ENCODE measurements at places on chromosomes 12 and 14. TPM values are rescaled to one million over a fixed set of nuclear protein-coding genes. Genes with fewer than 3 reads are reported as not detected.

GRCh38 chr12:47941871-47942613 is 21.4 kb upstream of the TMEM106C start:
- peak; percentile 27 for DNase-seq
- no peaks in the 10 kb centered on the region for H3K4me1 ChIP-seq
- no peaks in the 10 kb centered on the region for H3K36me3 ChIP-seq
- H3K27ac ChIP-seq: no peak overlapping the region

GRCh38 chr14:31717294-31718085 is 156.3 kb downstream of the NUBPL start:
- H3K27me3 ChIP-seq: no peaks in the 10 kb centered on the region
- no peak overlapping the region for H3K27ac ChIP-seq
- DNase-seq: no peak

- no peak overlapping the region for H3K27ac ChIP-seq
- H3K36me3 ChIP-seq: no peaks in the 10 kb centered on the region
- peaks cover 10% of the 10 kb centered on the region for H3K4me1 ChIP-seq
- peak overlapping the region; percentile 55 for H3K4me3 ChIP-seq
- no peaks in the 10 kb centered on the region for H3K27me3 ChIP-seq
These were observed 24.5 kb upstream of the SPTLC2 start for GRCh38 chr14:77640756-77641533.

GRCh38 chr12:1929241-1929984 is 11.0 kb upstream of the CACNA2D4 start:
- no peaks in the 10 kb centered on the region for H3K4me1 ChIP-seq
- no peak overlapping the region for H3K27ac ChIP-seq
- DNase-seq: no peak
- H3K36me3 ChIP-seq: no peaks in the 10 kb centered on the region

DNA sequence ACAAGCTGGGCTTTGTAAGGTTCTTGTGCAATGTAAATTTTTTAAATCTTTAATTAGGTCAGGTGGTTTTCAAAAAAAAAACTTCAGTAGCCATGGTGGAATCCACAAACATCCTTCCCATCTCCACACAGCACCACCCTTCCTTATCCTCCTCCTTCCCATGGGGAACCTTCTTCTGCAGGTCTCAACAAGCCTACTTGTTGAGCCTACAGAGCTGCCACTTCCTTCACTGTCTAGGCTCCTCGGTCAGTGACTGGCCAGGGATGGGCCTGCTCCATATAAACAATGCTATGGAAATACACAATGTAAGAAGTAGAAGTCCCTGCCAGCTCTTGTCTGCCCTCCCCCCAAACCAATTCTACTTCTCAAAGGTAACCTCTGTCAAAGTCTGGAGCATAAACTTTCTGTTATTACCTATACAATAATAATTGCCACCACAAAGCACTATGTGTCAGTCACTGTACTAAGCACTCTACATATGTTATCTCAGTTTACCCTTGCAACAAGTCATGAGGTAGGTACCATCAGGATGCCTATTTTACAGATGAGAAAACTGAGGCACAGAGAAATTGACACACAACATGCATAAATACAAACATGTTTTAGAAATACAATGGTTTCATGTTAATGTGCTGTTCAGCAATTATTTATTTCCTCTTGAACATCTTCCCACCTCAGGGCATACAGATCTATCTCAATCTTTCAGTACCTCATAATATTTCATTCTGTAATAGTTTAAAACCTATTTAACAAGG is 17.4 kb downstream of the LIMA1 start:
- no peaks in the 10 kb centered on the region for H3K36me3 ChIP-seq
- H3K4me1 ChIP-seq: no peaks in the 10 kb centered on the region
- no peaks in the 10 kb centered on the region for H3K27me3 ChIP-seq
- no peak overlapping the region for H3K4me3 ChIP-seq

- no peak for DNase-seq
- H3K4me3 ChIP-seq: no peak overlapping the region
- H3K4me1 ChIP-seq: no peaks in the 10 kb centered on the region
- H3K36me3 ChIP-seq: no peaks in the 10 kb centered on the region
- H3K27ac ChIP-seq: no peak overlapping the region
These were observed 127.9 kb downstream of the GRIN2B start for GRCh38 chr12:13853471-13853870.

DNA sequence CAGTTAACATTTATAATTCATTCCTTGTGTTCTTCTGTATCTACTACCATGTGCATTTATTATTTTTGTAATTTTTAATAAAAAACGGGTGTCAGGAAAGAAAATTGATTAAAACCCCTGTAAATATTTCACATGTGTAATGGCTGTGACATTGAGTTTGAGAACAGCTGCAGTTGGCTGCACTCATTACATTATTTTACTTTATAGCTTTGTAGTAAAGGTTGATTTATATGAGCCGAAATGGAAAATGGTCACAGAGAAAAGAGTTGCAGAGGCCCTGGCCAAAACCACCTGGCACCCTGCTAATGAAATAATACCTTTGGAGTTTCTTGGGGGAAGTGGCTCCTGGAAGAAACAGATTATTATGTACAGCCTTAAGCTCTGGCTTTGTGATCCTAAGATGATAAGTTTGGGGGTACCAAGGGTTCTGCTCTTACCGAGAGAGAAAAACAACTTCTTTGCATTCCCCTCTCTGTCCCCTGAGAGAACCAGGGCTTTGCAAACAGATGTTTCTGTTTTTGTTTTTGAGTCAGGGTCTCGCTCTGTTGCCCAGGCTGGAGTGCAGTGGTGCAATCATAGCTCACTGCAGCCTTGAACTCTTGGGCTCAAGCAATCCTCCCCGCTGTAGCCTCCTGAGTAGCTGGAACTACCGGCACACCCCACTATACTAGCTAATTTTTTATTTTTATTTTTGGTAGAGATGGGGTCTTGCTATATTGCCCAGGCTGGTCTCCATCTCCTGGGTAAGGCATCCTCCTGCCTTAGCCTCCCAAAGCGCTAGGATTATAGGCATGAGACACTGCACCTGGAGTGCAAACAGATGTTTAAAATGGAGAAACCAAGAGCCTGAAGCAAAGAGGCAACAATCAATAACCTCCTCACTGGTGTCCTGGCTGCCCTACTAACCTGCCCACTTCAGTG is 9.7 kb upstream of the DYNLL1 start:
- peaks cover 8% of the 10 kb centered on the region for H3K4me1 ChIP-seq
- no peaks in the 10 kb centered on the region for H3K36me3 ChIP-seq

GRCh38 chr12:111756681-111757080 is 10.1 kb upstream of the ALDH2 start:
- H3K27me3 ChIP-seq: no peaks in the 10 kb centered on the region
- H3K27ac ChIP-seq: no peak overlapping the region
- no peak overlapping the region for H3K4me3 ChIP-seq
- H3K36me3 ChIP-seq: no peaks in the 10 kb centered on the region
- DNase-seq: no peak

GRCh38 chr12:1047898-1048660 is 57.1 kb downstream of the ERC1 start:
- no peak overlapping the region for H3K4me3 ChIP-seq
- H3K27me3 ChIP-seq: no peaks in the 10 kb centered on the region
- no peaks in the 10 kb centered on the region for H3K36me3 ChIP-seq

DNA sequence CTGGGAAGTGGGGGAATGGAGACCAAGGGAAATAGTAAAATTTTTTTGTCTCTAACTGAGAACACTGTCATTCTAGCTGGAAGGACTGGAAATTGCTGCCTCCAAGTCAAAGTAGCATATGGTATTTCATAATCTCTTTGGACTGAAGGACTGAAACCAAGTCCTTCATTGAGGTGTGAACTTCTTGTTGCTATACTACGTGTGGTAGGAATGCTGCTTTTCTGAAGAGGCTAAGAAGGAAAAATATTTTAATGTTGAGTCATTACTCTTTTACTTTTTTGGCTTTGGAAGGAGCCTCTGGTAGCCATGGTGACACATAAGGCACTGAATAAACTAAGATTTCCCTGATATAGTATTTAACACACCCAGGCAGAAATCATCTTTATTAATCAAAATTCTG is 465.4 kb downstream of the NPAS3 start:
- no peak for DNase-seq
- H3K27me3 ChIP-seq: no peaks in the 10 kb centered on the region
- H3K4me3 ChIP-seq: no peak overlapping the region
- H3K36me3 ChIP-seq: no peaks in the 10 kb centered on the region

DNA sequence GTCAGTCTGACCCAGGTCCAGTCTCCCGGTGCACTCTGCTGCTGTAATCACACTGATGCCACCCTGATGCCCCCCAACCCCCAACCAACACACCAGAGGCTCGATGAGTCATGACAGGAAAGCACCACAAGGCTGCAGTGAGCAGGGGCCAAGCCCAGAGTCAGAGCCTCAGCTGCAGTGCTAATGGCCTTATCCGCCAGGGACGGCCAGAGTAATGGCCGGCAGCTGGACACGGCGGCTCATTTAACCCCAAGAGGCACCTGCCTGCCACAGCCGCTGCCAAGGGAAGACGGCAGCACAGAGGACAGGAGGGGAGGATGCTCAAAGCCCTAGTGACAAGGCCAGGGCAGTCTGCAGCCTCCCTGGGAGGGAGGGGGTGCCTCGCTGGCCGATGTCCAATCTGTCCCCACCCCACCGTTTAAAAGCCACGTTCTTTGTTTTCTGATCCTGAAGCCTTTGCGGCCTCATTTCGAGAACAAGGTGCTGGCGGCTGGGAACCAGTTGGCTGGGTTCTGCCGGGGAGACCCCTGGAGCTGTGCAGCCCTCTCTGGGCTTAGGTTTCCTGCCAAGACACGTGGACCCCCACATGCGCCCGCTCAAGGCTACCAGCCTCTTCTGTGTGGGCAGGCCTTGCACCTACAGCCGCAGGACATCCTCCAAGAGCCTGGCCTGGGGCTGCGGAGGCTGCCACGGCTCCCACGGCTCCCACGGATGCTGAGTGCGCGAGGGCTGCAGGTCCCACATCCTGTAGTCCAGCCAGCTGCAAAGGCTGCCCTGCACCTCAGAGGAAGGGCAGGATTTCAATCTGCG is 13.1 kb downstream of the CCDC85C start:
- peaks cover 14% of the 10 kb centered on the region for H3K4me1 ChIP-seq
- no peaks in the 10 kb centered on the region for H3K36me3 ChIP-seq
- H3K27me3 ChIP-seq: no peaks in the 10 kb centered on the region
- DNase-seq: no peak
- H3K4me3 ChIP-seq: no peak overlapping the region

GRCh38 chr14:28999656-29000055 is 233.1 kb downstream of the FOXG1 start:
- H3K4me1 ChIP-seq: no peaks in the 10 kb centered on the region
- no peaks in the 10 kb centered on the region for H3K27me3 ChIP-seq
- H3K4me3 ChIP-seq: no peak overlapping the region

DNA sequence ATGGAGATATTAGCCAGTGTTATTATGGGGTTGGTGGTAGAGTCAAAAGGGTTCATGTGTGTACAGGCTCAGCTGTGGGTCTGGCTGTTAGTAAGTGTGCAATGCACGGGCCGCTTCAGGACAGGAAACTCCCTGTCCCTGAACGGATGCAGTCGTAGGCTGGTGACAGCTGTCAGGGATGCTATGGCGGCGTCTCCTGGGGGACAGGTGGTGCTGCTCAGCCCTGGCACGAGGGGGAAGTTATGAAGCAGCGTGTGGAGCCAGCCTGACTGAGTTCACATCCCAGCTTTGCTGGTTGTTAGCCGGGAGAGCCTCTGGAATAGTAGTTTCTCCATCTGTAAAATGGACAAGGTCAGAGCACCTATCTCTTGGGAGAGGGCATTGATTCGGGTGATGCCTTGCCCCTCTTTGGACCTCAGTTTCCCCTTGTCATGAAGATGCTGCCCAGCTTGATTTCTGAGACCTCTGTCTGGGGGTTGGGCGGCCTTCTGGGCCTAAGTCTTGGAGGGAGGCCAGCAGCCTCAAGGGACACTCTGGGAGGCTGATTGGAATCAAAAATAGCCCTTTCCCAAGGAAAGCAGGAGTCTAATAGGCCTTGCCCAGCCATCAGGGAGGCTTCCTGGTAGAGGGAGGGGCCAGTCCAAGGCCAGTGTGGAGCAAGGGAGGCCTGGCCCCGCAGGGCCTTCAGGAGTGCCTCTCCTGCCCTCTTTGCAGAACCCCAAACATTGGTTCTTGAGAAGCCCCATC is 7.1 kb downstream of the ASB2 start:
- no peaks in the 10 kb centered on the region for H3K36me3 ChIP-seq
- no peak for DNase-seq
- no peak overlapping the region for H3K4me3 ChIP-seq
- H3K27ac ChIP-seq: no peak overlapping the region
- no peaks in the 10 kb centered on the region for H3K27me3 ChIP-seq

DNA sequence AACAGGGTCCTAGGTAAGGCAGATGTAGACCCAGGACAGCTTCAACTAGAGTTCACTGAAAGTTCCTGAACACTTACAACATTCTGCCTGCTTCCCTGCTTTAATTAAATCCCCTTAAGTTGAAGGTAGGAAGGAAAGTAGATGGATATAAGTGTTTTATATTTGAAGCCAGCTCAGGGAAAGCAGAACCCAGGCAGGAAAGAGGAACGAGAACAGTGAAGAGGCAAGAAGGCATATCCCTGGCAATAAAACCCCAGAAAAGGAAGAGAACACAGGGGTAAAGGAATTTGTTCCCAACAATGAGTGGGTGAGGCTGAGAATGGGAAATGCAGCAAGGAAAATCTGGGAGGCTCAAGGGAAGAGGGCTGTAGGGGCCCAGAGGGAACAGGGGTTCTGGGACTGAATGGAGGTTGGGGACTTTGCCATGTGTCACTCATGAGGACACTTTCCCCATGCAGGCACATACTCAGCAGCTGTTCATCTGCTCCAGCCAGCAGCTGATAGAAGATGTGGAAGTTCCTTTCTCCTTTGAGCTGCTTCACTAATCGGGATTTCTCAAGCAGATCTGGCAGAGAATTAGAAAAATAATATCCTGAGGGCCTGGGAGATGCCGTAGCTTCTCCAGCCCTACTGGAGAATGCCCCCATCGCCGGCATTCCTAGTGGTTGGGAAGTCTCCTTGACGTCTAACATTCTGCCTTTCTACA is 3.7 kb downstream of the MYO1A start:
- H3K27me3 ChIP-seq: no peaks in the 10 kb centered on the region
- no peak for DNase-seq
- H3K4me3 ChIP-seq: no peak overlapping the region
- no peaks in the 10 kb centered on the region for H3K36me3 ChIP-seq
- peaks cover 20% of the 10 kb centered on the region for H3K4me1 ChIP-seq
- no peak overlapping the region for H3K27ac ChIP-seq

GRCh38 chr12:116415408-116416108 is 138.1 kb upstream of the MED13L start:
- no peaks in the 10 kb centered on the region for H3K36me3 ChIP-seq
- H3K27ac ChIP-seq: no peak overlapping the region
- H3K27me3 ChIP-seq: no peaks in the 10 kb centered on the region
- H3K4me1 ChIP-seq: no peaks in the 10 kb centered on the region

- H3K27me3 ChIP-seq: no peaks in the 10 kb centered on the region
- no peaks in the 10 kb centered on the region for H3K4me1 ChIP-seq
- no peak for DNase-seq
- no peaks in the 10 kb centered on the region for H3K36me3 ChIP-seq
- no peak overlapping the region for H3K27ac ChIP-seq
These were observed 33.1 kb downstream of the KCNH5 start for GRCh38 chr14:63012171-63012570.

Gene KCNA1
- total RNA-seq: not detected

Gene ART4
- not detected for total RNA-seq

Gene SERPINA3
- total RNA-seq: not detected

Gene HNF1A
- total RNA-seq: not detected

Gene KRT85
- total RNA-seq: not detected

Gene SPTSSA
- 11.6 TPM for total RNA-seq
